Ovary (tissue), 10 donors: ENCODE measurements at places on chromosomes 7 and 10. TPM values are rescaled to one million over a fixed set of nuclear protein-coding genes. Genes with fewer than 3 reads are reported as not detected.

DNA sequence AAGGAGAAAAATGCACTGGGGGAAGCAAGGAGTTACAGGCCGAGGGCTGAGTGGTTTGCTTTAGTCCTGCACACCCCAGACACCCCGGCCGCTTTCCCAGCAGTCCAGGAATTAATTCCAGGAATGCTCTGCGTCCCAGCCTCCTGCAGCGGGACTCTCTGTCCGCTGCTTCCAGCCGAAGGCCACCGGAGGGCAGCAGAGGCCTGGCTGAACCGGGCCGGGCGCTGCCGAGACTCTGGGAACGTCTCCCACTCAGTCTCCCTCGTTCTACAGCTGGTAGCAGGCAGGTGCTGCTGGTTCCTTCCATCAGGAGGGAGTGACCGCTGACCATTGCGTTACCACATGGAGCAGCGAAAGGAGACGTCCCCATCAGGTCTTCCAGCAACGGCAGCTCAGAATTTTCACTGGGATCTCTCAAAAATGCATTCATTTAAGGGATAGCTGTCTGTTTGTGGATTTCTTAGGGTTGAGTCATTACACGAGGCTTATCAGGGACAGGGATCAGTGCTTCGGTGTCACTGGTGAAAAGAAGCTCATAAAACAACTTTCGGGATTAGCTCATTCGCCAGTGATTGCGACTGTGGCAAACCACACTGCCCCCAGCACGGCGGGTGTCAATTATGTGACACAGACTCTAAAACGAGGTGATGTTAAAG lies 24.9 kb upstream of the PITRM1 start:
- no peak overlapping the region for H3K4me3 ChIP-seq
- no peaks in the 10 kb centered on the region for H3K27me3 ChIP-seq

DNA sequence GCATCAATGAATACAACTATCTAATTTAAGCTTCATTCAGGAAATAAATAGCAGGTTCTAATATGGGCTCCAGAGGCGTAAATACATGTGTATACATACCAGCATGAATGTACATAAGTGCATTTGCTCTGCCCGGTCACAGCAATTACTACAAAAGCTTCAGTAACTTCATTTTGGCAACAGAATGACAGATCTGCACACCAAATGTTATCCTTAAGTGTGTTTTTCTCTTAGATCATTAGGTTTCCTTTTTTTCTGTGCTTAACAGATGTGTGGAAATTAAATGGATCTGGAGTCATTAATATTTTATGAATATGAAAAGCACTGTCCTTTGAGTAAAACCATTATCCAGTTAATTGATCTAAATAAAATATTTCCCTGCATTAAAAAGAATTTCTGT lies 159.0 kb upstream of the MEOX2 start:
- no peaks in the 10 kb centered on the region for H3K36me3 ChIP-seq
- H3K4me3 ChIP-seq, result no peak overlapping the region
- no peaks in the 10 kb centered on the region for H3K4me1 ChIP-seq

DNA sequence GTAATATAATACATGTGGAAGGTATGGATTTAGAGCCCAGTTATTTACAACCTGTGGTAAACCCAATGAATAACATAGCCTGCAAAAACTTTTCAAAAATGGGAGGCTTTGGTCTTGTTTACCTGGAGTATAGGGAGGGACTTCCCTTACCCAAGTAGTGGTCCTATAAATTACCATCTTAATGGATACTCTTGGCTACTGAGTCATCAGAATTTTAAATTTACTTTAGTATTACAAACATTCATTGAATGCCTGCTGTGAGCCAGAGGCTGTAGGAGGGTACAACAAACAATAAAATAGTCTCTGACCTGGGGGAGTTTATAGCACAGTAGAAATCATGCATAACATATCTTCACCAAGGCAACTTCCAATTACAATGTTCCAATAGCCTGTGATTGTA lies 365.1 kb downstream of the BBS9 start:
- H3K4me3 ChIP-seq, result no peak overlapping the region
- no peaks in the 10 kb centered on the region for H3K27me3 ChIP-seq
- H3K36me3 ChIP-seq, result no peaks in the 10 kb centered on the region
- no peak overlapping the region for H3K27ac ChIP-seq
- no peak for DNase-seq

DNA sequence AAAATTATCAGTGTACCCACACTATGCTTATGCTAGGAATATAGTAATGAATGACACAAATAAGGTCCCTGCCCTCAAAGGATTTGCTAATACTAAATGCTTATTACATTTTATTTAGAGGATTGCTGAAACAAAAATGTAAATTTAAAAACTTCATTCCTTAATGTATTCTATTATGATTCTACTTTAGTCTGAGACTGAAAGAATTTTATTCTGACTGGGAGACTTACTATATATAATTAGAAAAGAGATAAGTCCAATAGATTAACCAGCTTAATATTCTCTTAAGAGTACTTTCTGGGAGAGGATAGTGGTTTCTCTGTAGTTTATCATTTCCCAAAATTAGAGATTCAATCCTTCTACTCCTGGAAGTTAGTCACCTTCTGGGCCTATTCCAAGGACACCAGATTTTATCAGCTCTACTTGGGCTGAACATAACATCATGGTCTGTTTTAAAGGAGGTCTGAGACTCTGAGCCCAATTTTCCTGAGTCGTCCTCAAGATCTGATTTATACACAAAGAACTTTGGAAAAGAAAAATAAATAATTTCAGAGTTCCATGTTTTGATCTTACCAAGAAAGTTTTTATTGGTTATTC lies 41.1 kb downstream of the ASZ1 start:
- no peak overlapping the region for H3K4me3 ChIP-seq
- no peak overlapping the region for H3K27ac ChIP-seq
- H3K36me3 ChIP-seq, result no peaks in the 10 kb centered on the region
- H3K27me3 ChIP-seq, result no peaks in the 10 kb centered on the region

HMX2 gene
- total RNA-seq, result not detected

- no peak for DNase-seq
- peaks cover 10% of the 10 kb centered on the region for H3K4me1 ChIP-seq
- H3K4me3 ChIP-seq, result no peak overlapping the region
- no peak overlapping the region for H3K27ac ChIP-seq
- H3K36me3 ChIP-seq, result no peaks in the 10 kb centered on the region
Measured at GRCh38 chr7:20241911-20242261, 24.7 kb upstream of the MACC1 start.

- H3K27me3 ChIP-seq, result no peaks in the 10 kb centered on the region
- H3K4me1 ChIP-seq, result no peaks in the 10 kb centered on the region
- no peak overlapping the region for H3K4me3 ChIP-seq
- H3K27ac ChIP-seq, result no peak overlapping the region
- H3K36me3 ChIP-seq, result no peaks in the 10 kb centered on the region
Measured at GRCh38 chr7:150487625-150488024, 27.0 kb upstream of the GIMAP7 start.

SPAM1 gene
- not detected for total RNA-seq

DNA sequence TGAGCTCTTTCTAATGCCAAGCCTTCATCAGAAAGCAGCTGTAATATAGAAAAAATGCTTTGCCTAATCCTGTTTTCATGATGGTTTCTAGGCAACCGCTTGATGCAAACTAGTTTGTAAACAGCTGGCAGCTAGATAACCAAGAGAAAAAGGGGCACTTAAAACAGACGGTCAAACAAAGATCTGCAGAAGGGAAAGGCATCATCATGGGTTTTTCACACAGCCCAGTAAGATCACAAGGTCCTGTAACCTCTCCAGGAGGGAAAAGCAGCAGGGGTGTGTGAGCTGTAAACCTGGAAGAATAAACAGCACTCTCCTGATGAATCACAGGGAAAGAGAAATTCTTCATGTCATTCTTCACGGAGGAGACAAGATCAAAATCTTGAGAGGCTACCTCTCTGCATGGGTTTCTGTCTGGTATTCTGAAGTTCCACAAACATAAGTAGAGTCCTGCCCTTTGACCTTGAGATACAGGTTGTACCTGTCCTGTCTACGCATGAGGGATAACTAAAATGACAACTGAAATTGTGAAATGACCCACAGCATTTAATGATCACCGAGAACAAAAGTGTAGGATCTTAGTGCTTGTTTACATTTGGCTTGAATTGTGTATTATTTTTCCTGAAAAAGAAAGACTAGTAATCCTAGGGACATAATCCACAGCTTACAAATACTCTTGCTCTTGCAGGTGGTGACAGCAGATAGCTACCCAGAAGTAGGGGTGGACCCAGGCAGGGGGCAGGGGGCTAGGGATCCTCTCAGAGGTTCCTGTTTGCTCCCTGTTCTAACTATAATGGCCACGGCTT lies 48.0 kb downstream of the CREB3L2 start:
- H3K27me3 ChIP-seq, result no peaks in the 10 kb centered on the region
- no peaks in the 10 kb centered on the region for H3K36me3 ChIP-seq
- no peak for DNase-seq
- no peak overlapping the region for H3K4me3 ChIP-seq
- no peak overlapping the region for H3K27ac ChIP-seq
- H3K4me1 ChIP-seq, result peaks cover 24% of the 10 kb centered on the region
